Stimulated activated CD8-positive, alpha-beta memory T cell treated with anti-CD3 and anti-CD28 coated beads, Interleukin-7, amount 100 ng/mL, for 1 hour (primary cell): ENCODE measurements at places on chromosomes 12 and 14.

GRCh38 chr12:78835493-78835892, 29.1 kb upstream of the SYT1 start:
- no peak for DNase-seq

DNA sequence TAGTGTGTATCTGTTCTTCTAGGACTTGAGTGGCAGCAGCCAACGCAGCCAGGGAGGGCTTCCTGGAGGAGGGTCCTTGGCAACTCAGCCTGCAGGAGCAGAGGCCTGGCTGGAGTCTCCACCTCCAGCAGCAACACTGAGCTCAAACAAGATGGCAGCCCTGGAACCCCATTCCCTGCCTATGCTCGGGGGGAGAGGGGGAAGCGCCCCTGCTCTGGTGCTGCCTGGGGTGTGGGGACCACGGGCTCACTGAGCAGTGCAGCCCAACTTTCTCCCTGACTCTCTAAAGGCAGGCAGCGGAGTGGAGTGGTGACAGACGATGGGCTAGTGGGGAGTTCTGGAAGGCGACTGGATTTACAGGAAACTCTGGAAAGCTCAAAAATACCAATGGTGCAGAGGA, 160.7 kb downstream of the CALM1 start:
- DNase-seq = no peak

- no peak for DNase-seq
Measured at GRCh38 chr14:95549656-95550585, 15.1 kb downstream of the GLRX5 start.

DNA sequence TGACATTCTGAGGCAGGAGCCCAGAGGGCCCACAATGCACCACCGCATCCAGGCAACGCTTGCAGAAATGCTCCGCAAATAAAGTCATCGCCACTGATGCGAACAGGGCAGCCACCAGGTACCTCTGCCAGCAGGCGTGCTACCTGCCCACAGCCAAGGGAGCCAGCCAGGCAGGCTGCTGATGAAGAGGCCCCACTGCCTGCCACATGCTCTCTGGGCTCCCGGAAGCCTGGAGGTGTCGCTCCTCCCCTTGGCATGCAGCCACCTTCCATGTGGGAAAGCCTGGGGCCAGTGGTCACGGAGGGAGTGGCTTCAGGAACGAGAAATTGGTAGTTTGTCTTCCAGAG, 14.7 kb downstream of the GPR132 start:
- DNase-seq = no peak

- DNase-seq = no peak
Measured at GRCh38 chr14:28676479-28676878, 90.1 kb upstream of the FOXG1 start.

DNA sequence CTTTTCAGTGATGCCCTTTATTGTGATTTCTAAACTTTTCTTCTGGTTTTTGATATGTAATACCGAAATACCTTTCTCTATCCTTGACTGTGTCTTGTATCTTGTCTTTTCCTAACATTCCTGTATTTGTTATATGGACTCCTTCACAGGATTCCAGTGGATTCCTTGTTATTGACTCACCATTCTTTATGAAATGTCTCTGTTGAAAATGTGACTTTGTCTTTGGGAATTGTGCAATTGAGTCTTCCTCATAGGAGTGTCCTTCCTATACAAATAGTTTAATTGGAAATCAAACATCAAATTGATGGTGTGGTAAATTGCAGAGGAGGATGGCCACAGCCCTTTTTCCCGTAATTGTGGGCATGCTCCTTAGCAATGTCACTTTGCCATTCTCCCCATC, 296.6 kb upstream of the KITLG start:
- no peak for DNase-seq

GRCh38 chr14:32044454-32044853, 32.6 kb upstream of the ARHGAP5 start:
- no peak for DNase-seq

- DNase-seq = no peak
Measured at GRCh38 chr14:104639885-104640548, 35.4 kb upstream of the TMEM179 start.

DNA sequence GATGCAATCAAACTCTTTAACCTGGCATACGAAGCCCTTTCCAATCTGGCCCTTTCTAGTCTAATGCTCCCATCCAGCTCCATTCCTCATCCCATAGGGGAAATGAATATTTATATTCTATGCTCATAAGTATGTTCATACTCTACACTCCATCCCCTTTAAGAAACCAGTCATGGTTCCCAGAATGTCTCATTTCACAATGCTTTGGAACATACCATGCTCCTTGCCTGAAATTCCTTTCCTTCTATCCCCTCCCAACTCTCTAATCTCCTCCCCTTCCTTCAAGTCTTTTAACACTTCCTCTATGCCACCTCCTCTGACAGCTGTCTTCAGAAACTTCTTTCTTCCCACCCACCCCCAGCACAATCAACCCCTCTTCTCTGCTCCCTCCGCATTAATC, 207.0 kb upstream of the CAND1 start:
- DNase-seq = no peak

DNA sequence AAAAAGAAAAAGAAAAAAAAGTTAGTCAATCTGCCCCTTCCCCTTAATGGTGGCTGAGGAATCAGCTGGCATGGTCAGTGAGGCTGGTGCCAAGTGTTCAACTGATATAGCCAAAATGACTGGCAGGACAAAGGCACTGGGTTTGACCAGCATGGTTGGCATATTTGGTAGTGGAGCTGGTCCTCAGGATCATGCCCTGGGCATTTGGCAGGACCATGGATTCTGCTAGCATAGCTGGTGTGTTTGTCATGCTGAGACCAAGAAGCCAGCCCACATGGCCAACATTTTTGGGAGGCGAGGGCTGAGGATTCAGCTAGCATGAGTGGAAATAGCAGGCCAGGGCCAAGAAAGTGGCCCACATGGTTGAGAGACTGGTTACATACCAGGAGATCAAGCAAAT, 136.5 kb downstream of the FBXL14 start:
- DNase-seq = no peak

- no peak for DNase-seq
Measured at GRCh38 chr14:23633160-23633701, 2.9 kb upstream of the DHRS2 start.
